ENCODE measurements at places on chromosomes 4 and X.

- no peak for DNase-seq
- H3K4me3 ChIP-seq, result no peak overlapping the region
- peaks cover 36% of the 10 kb centered on the region for H3K4me1 ChIP-seq
- peak overlapping the region; percentile 50 for H3K27ac ChIP-seq
- H3K36me3 ChIP-seq, result no peaks in the 10 kb centered on the region
- no peaks in the 10 kb centered on the region for H3K27me3 ChIP-seq
These were observed 239.0 kb upstream of the JADE1 start for GRCh38 chr4:128570387-128570975.

DNA sequence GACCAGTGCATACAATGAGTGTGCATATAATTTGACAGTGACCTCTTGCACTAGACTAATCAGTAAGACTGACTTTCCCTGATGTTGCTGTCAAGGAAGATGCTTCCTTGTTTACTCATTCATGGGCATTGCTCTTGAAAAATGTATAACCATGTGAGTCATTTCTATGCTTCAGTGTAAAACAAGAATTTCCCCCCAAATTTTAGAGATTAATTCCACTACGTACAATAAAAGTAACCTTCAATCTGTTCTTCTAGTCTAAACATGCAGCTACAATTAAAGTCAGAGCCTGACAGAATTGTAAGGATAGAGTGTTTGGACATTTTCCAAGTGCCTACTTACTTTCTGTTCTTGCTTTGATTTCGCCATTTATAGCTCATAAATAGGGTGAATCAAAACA lies 935.7 kb downstream of the RAPGEF2 start:
- H3K27me3 ChIP-seq, result no peaks in the 10 kb centered on the region
- peak; percentile 11 for DNase-seq
- no peaks in the 10 kb centered on the region for H3K36me3 ChIP-seq
- H3K4me1 ChIP-seq, result no peaks in the 10 kb centered on the region
- no peak overlapping the region for H3K4me3 ChIP-seq

DNA sequence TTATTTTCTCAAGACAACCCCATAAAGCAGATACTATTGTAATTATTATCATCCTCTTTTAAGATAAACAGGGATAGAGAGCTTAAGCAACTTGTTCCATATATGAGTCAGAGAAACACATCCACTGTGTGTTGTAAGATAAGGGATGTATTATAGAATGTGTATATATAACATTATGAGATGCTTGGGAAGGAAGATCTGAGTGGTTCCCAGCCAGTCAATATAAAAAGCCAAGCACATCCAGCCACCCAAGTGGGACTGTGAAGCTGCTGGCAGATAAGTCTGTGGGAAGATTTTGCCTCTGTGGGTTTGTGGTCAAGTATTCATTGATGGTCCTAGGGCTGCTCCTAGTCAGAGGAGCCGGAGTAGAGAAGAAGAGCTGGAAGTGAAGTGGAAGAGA lies 16.5 kb upstream of the BMPR1B start:
- no peaks in the 10 kb centered on the region for H3K36me3 ChIP-seq
- no peaks in the 10 kb centered on the region for H3K27me3 ChIP-seq
- H3K4me1 ChIP-seq, result no peaks in the 10 kb centered on the region

DNA sequence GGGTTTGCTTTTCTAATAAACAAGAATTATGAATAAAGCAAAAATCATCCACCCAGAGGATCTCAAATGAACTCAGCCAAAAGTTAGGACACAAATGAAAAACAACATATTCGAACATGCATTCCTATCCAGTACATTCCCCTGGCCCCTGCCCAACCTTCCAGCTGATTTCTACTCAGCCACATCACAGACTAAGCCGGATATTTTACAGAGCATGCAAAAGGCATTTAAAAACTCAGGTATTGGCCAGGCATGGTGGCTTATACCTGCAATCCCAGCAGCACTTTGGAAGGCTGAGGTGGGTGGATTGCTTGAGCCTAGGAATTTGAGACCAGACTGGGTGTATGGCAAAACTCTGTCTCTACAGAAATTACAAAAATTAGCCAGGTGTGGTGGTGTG lies 54.6 kb downstream of the RELL1 start:
- no peaks in the 10 kb centered on the region for H3K36me3 ChIP-seq
- no peak for DNase-seq
- H3K27ac ChIP-seq, result no peak overlapping the region
- H3K27me3 ChIP-seq, result no peaks in the 10 kb centered on the region
- no peak overlapping the region for H3K4me3 ChIP-seq
- H3K4me1 ChIP-seq, result no peaks in the 10 kb centered on the region

DNA sequence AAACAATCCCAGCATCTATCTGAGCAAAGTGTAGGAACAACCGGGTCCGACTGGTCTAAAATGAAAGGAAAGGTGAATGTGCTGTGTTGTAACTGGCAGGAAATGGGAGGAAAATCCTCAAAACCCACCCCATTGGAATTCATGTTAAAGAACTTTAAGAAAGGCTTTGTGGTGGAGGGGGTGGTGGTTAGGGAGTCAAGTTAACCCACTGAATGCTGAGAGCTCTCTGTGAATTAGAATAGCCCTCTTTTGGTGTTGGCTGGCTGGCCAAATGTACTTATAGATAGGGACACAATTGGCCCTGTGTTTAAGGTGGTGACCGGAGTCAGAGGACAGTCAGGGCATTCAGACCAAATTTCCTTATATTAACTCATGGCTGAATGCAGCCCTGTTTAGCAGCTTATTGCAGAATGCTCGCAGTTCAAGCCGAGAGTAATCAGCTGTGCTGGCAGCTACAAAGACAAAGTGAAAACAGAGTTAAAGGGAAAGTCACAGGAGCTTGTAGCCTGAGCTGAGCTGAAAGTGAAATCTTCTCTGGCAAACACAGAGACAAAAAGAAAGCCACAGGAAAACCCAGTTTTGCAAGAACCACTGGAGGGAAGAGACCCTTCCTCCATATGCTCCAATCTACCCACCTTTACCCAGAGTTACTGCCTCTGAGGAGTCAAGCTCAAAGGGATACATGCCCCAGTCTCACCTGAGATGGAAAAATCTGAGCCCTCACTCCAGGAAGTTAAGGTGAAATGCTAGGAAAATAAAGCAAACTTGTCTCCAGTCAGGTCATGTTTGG lies 38.5 kb upstream of the UGT2B7 start:
- peak overlapping the region; percentile 70 for H3K27ac ChIP-seq
- H3K4me1 ChIP-seq, result peaks cover 17% of the 10 kb centered on the region
- DNase-seq, result peak; percentile 35
- no peak overlapping the region for H3K4me3 ChIP-seq

GRCh38 chrX:9133426-9133825 lies 99.5 kb upstream of the FAM9B start:
- H3K27ac ChIP-seq, result no peak overlapping the region
- H3K4me3 ChIP-seq, result no peak overlapping the region
- no peak for DNase-seq
- H3K27me3 ChIP-seq, result no peaks in the 10 kb centered on the region

DNA sequence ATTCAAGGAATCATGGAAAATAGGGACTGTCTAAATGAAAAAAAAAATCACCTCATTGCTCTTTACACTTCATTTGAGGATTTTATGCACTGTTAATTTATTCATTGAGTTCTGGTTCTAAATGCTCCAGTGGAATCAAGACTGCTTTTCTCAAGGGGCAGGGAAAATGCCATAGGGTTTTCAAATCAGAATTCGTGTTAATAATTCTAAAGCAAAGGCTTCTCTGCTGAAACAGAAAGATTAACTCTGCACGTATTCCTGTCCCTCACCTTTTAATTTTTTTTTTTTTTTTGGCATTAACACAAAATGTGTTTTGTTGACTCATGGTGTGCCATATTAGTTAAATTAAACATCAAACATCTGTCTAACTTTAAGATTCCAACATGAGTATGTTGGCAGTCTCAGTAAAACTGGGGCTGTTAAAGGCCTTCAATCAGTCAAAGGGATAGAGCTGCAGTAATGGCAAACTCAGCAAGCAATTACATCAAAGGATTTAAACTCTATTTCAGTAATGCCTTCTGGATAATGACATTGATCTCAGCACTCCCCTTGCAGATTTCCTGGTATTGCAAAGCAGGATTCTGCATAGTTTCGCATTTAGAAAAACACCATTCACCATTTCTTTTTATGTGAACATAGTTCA lies 878.1 kb downstream of the RAPGEF2 start:
- H3K4me1 ChIP-seq, result no peaks in the 10 kb centered on the region
- no peaks in the 10 kb centered on the region for H3K36me3 ChIP-seq
- no peak for DNase-seq

- H3K4me1 ChIP-seq, result no peaks in the 10 kb centered on the region
- no peak overlapping the region for H3K27ac ChIP-seq
- H3K36me3 ChIP-seq, result no peaks in the 10 kb centered on the region
- DNase-seq, result no peak
- H3K27me3 ChIP-seq, result no peaks in the 10 kb centered on the region
These were observed 42.3 kb downstream of the SPATA4 start for GRCh38 chr4:176153124-176153523.

DNA sequence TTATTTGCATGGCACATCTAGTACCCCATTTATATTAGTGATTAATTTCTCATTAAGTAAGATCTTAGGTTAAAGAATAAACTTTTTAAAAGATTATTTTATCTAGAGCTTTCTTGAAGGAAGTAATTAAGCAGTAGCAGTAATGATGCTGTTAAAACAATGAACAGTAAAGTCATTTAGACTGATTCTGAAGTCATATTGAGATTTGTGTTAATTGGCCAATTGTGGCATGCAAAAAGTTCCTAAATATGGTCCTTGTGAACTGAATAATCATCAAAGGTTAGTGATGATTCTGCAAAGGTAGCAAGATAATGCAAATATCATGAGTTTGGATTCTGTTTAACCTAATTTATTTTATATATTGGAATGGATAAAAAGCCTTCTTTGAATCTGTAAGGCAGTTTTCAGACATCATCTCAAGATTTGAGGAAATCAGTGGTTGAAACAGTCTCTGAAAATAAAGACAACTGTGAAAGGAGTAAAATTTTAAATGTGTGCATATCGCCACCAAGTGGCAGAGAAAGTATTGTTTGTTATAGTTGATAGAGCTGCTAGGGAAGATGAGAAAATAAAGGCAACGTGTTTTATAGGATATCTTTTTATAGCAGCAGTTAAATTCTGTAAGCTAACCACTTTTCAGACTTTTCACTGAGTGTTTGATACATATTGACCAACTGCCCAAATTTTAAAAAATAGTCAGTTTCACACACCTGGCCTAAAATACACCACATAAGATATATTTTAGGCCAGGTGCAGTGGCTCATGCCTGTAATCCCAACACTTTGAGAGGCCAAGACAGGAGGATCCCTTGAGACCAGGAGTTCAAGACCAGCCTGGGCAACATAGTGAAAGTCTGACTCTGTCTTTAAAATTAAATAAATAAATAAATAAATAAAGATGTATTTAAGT lies 79.6 kb downstream of the CCKAR start:
- H3K4me3 ChIP-seq, result no peak overlapping the region
- no peaks in the 10 kb centered on the region for H3K27me3 ChIP-seq
- H3K36me3 ChIP-seq, result no peaks in the 10 kb centered on the region

DNA sequence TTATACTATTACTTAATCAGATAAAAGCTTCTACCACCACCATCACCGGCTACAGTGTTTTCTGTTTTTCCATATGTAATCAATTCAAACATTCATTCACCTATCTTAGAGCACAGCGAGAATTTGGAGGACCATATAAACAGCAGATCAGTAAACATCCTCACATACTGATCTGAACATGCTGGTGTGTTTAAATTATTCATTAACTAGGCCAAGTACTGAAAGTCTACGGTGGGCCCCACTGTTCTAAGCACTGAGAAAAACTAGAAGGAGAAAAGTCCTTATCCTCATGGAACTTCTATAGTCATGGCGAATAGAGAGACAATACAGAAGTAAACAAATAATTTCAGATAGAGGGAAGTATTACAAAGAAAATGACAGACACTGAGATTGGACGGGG lies 176.6 kb downstream of the NR3C2 start:
- peak overlapping the region; percentile 18 for H3K27ac ChIP-seq
- peak; percentile 16 for DNase-seq
- H3K36me3 ChIP-seq, result no peaks in the 10 kb centered on the region
- H3K27me3 ChIP-seq, result no peaks in the 10 kb centered on the region
- H3K4me3 ChIP-seq, result no peak overlapping the region

DNA sequence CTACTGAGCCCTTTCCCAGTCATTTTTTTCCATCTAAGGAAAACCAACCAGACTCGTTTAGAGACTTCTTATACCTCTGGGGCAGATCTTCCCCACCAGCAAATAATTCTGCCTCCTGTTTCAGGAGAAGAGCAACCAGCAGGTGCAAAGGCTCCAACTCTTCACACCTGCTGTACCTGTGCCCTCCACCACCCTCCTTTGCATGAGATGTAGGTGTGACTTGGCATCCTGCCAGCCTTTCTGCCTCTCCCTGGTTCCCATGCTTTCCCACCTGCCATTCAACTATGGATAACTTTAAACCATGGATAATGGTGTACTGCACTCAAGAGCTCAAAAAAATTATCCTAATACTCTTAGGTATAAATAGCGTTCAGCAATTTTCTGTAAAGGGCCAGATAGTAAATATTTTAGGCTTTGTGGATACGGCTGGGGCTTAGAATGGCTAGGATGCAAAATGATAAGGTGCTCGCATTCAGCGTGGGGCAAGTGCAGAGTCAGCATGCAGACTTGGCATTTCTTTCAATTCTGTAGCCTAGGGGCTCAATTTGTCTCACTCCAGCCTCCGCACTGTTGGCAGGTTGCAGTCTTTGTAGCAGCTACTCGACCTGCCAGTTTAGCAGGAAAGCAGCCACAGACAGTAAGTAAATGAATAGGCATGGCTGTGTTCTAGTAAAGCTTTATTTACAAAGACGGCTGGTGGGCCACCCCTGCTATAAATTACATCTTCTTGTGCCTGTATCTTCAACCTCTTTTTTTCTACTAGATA lies 79.8 kb downstream of the HCCS start:
- DNase-seq, result peak; percentile 16
- H3K27me3 ChIP-seq, result no peaks in the 10 kb centered on the region
- H3K4me3 ChIP-seq, result no peak overlapping the region
- H3K27ac ChIP-seq, result no peak overlapping the region

GRCh38 chr4:83234902-83235644 lies 49.5 kb downstream of the COQ2 start:
- no peaks in the 10 kb centered on the region for H3K4me1 ChIP-seq
- DNase-seq, result no peak
- H3K4me3 ChIP-seq, result no peak overlapping the region

GRCh38 chr4:129254126-129254525 lies 158.2 kb downstream of the C4orf33 start:
- DNase-seq, result no peak
- H3K4me1 ChIP-seq, result no peaks in the 10 kb centered on the region
- H3K4me3 ChIP-seq, result no peak overlapping the region
- no peaks in the 10 kb centered on the region for H3K36me3 ChIP-seq
- peaks cover 2% of the 10 kb centered on the region for H3K27me3 ChIP-seq

- no peaks in the 10 kb centered on the region for H3K27me3 ChIP-seq
- no peak for DNase-seq
- no peak overlapping the region for H3K4me3 ChIP-seq
- no peaks in the 10 kb centered on the region for H3K36me3 ChIP-seq
These were observed 207.5 kb downstream of the PDGFC start for GRCh38 chr4:156764145-156764544.

- H3K4me1 ChIP-seq, result no peaks in the 10 kb centered on the region
- H3K36me3 ChIP-seq, result no peaks in the 10 kb centered on the region
- DNase-seq, result peak; percentile 32
- no peak overlapping the region for H3K27ac ChIP-seq
- peak overlapping the region; percentile 44 for H3K4me3 ChIP-seq
These were observed 960 bp upstream of the IL1RAPL1 start for GRCh38 chrX:28586286-28586685.

All from hepatocyte (in vitro differentiated cells).